Small intestine (tissue), 16 donors: ENCODE measurements at places on chromosomes 11 and 22.

DNA sequence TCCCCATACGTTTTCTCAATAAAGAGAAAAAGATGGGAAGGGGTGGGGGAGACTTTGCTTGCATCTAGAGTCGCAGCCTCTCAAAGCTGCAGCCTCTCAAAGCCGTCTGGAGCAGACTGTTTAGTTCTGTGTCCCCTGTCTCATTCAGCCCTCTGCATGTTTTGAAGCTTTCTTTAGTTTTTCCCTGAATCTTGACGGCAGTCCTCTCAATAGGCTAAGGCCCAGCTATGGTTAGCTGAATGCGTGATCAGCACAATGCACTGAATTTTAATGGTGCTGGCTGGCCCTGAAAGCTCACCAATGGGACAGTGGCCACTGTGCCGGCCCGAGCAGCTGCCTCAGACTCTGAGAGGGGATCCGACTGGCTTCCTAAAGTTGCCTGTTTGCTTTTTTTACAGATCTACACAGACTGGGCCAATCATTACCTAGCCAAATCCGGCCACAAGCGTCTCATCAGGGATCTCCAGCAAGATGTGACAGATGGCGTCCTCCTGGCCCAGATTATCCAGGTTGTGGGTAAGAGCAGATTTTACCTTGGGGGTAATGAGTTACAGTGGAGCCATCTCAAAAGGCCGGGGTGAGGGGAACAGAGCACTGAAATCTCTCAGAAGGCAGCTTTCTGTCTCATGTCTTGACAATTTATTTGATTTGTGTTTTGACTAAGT lies 119.6 kb downstream of the NAV2 start:
- DNase-seq: no peak

DNA sequence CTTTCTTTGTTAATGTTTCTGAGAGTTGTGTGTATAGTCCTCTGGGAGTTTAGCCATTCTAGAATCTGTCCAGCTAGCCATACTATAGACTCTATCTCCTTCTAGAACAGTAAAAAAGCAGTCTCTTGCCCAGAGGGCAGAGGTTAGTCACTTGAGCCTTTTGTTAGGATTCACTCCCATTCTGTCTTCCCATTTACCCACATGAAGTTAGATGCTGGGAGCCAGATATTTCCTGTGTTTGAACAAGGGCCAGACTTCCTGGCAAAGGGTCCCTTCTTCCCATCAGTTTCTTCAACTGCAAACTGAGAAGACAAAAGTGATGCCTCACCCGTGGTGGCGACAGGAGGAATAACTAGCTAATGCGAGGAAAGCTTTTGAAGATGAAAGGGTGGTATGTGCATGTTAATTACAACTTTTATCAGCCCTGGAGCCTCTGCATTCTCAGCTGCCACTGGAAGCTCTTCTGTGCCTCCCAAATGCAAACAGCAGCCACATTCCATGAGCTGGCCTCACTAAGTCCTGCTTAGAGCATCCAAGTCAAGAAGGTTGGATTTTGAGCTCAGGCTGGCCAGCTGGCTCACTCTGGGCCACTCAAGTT lies 12.8 kb downstream of the CD44 start:
- DNase-seq: no peak

GRCh38 chr11:127902382-127902781 lies 685.0 kb downstream of the ETS1 start:
- DNase-seq: no peak

DNA sequence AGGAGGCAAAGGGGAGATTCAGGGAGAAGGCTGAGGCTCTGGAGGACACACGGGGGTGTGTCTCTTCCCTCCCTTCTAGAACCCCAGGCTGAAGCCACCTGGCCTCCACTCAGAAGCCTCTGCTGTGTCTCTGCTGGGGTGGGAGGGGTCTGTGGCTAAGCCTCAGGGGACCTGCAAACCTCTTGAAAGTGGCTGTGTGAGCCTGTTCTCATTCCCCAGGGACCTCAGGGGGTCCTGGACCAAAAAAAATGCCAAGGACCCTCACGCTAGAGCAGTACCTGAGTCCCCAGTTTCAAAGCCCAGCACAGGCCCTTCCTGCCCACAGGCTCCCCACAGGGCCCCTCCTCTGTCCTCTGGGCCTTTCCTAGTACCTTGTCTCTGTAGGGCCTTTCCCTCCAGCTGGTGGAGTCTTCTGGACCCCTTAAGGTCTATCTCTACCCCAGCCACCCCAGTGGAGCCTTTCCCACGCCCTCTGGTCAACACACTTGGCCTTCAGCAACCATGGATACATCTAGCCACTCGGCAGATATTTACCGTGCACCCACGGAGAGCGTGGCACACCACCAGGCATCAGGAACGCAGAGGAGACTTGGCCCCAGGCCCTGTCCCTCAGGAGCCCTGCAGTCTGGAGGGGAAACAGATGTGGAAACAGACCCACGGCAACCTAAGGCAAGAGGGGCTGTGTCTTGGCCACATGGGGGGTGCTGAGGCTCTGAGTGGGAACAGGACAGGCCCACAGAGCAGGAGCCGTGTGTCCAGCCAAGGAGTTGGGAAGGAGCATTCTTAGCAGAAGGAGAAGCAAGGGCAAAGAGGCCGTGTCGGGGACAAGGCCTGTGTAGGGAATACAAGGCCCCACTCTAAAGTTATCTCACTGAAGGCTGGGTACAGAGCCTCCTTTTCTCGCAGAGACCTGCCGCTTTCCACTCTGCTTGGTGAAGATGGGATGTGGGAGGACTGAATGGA lies 18.5 kb downstream of the PLA2G6 start:
- DNase-seq: no peak

- no peak for DNase-seq
Measured at GRCh38 chr22:41914611-41915034, 251 bp downstream of the SHISA8 start.

DNA sequence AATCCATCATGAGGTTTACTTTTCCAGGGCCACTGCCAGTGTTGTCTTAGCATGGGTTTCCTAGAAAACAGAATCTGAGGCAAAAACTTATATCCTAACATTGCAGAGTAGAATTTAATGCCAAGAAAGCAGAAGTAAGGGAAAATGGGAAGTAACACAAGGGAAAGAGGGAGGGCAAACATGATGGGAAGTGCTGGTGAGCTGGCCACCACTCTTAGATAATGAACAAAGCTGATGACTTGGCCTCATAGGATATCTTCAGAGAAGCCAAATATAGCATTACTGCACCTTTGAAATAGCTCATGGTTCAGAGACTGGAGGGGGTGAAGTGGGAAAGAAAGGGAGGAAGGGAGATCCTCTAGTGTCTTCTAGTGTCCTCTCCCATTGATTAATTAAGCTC lies 24.8 kb upstream of the CALCB start:
- DNase-seq: no peak

- DNase-seq: no peak
Measured at GRCh38 chr11:106990331-106990730, 27.9 kb downstream of the GUCY1A2 start.

DNA sequence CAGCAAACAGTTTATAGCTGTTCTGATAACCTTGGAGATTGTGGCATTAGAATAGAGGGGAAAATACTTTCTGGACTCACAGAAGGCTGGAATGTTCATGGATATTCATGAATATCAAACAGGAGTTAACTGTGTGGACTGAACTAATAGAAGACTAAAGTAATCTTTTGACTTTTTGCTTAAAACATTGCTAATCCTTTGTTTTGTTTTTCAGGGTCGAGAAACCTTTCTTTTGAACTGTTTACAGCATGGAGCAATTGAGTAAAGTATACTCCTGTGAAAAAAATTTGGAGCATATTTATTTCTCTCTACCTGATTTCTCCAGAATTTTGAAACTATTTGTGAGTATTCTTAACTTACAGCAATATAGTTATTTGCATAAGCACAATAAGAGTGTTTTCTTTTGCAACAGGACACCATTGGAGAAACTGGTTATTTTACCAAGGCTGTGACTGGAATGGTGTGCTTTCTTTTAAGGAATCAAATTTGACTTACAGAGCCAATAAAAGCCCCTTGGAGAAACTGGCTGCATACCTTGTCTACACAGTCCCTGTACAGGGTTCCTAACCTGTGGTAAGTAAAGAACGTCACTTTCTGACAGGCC lies 821.6 kb downstream of the TBC1D22A start:
- DNase-seq: no peak

DNA sequence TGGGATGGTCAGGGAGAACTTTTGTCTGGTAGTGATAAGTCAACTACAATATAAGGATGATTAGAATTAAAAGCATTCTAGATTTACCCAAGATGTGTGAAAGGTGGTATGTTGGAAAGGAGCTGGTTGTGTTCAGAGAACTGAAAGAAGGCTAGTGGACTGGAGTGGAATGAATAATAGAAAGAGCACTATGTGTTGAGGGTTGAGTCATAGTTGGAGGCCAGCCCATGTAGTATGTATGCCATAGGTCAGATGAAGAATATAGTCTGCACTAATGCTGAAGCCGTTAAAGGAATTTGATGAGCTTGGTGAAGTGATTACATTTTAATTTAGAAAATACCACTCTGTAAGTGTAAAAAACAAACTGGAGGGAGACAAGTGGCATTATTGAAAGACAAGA lies 514.1 kb downstream of the CNTN5 start:
- no peak for DNase-seq

GRCh38 chr22:50302041-50302541 lies 5.4 kb downstream of the PLXNB2 start:
- peak; percentile 49 for DNase-seq

- no peak for DNase-seq
Measured at GRCh38 chr11:4748438-4748837, 21.3 kb downstream of the OR51F1 start.

DNA sequence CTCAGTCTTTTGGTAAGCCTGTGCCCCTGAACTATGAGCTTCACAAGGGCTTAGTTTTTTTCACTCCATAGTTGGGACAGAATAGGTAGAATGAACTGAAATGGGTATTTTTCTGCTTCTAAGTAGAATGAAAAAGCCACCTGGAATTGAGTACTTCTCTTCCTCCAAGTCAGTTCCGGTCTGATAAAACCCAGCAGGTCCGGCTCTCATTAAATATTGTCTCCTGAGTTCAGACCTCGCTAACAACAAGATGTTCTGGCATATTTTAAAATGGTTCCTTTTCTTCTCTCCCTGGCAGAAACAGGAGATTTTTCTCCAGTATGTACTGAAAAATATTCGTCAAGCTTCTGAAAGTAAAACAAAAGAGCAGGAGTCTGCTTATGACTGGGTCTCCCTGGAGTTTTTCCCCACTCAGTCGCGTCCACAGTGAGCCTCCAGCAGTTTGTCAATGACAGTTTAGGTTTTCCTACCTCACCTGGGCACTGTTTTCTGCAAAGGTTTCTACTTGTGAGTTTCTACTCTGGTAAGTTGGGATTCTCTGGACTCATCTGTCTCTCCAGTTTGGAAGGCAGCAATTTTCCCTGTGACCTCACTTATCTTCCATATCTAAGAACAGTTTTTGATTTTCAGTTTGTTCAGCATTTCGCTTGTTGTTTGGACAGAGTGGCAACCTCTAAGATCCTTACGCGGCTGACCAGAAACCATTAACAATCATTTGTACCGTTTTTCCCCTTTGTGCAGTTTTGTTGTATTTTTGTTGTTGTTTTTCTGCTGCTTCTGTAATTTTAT lies 868.0 kb downstream of the METTL15 start:
- no peak for DNase-seq

- no peak for DNase-seq
Measured at GRCh38 chr11:115993590-115993989, 489.4 kb upstream of the CADM1 start.

- DNase-seq: no peak
Measured at GRCh38 chr22:44450503-44450902, 47.5 kb downstream of the RTL6 start.

- no peak for DNase-seq
Measured at GRCh38 chr22:24496661-24497060, 1.5 kb downstream of the UPB1 start.
